ENCODE measurements at places on chromosomes 12 and 14.
A peak's percentile ranks its signal among the peaks of the same experiment; 100 is the strongest.

GRCh38 chr12:77323788-77324415 lies 258.5 kb upstream of the E2F7 start:
- no peak for DNase-seq

GRCh38 chr12:122921917-122922316 lies 26.0 kb upstream of the VPS37B start:
- DNase-seq = no peak

- DNase-seq = no peak
Measured at GRCh38 chr12:10716277-10716676, 6.8 kb downstream of the YBX3 start.

DNA sequence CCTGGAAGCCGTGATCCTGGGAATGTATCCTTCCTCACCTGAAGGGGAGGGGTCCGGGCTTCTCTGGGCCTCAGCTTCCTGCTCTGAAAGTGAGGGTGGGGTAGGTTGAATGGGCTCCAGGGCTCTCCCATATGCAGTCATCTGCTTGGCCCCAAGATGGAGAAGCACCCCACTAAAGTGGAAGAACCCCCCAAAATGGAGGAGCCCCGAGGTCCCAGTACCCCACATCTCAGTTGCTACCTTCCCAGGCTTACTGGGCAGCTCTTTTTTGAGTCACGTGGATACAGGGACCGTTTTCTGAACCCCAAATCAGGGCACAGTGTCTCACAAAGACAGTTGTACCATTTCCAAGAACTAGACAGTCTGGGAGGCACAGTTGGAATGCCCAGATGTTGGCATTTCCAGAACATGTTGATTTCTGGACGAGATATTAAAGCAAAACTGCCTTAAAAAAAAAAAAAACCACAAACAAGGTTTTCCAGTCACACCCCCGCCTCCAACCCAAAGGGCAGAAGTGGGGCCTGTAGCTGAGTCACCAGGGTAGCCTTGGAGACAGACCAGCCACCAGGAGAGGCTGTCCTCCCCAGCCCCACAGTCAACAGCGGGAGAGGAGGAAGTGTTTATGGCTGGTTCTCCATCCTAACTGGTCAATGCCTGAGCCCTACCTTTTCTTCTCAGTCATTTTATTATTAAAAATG lies 12.1 kb downstream of the VASH1 start:
- DNase-seq = no peak

GRCh38 chr14:58307597-58308316 lies 9.4 kb downstream of the ARID4A start:
- DNase-seq = no peak

- DNase-seq = peak; percentile 6
Measured at GRCh38 chr14:74875941-74876913, at the start of gene PROX2. Gene PROX2 (minus strand): TSS chr14:74876145. CDS start chr14:74863834, 12,311 bp downstream.

DNA sequence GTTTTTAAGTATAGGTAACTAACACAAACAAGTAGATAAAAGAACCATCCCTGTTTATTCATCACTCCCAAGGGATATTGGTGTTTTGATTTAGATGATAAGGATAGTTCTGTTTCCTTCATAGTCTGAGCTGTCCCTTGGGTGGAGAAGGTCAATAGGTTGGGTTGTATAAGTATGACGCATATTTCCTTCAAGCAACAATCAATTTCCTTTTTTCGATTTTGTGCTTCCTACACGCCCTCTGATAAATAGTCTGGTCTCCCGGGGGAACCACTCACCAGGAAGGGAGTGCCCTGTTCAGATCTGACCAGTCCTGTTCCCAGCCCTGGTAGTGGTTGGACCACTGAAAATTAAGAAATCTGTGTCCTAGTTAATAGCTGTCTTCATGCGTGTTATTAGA lies 378.8 kb upstream of the FAR2 start:
- DNase-seq = no peak

DNA sequence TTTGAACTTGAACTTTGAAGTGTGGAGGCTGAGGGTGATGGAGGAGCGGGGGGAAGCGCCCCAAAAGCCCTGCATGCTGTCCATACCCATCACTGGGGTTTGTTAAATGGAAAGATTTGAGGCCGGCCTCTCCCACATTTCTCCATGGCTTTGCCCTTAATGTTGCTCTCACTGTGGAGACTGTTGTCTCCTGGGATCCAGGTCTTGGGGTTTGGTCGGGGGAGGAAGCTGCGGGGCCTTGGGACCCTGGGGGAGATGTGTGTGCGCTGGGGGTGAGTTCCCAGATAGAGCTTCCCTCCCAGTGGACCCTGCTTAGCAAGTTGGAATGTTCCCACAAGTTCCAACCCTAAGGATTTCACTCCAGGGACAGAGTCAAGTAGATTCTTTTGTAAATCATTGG lies 28.0 kb upstream of the LRTM2 start:
- DNase-seq = no peak

GRCh38 chr14:34691206-34691605 lies 23.2 kb downstream of the CFL2 start:
- DNase-seq = no peak

- no peak for DNase-seq
Measured at GRCh38 chr14:29953501-29953900, 25.9 kb upstream of the PRKD1 start.

GRCh38 chr14:93729993-93730392 lies 58.3 kb downstream of the PRIMA1 start:
- DNase-seq = no peak

- no peak for DNase-seq
Measured at GRCh38 chr12:67697443-67697842, 48.9 kb downstream of the DYRK2 start.

GRCh38 chr12:65885312-65885711 lies 61.0 kb downstream of the HMGA2 start:
- DNase-seq = no peak

DNA sequence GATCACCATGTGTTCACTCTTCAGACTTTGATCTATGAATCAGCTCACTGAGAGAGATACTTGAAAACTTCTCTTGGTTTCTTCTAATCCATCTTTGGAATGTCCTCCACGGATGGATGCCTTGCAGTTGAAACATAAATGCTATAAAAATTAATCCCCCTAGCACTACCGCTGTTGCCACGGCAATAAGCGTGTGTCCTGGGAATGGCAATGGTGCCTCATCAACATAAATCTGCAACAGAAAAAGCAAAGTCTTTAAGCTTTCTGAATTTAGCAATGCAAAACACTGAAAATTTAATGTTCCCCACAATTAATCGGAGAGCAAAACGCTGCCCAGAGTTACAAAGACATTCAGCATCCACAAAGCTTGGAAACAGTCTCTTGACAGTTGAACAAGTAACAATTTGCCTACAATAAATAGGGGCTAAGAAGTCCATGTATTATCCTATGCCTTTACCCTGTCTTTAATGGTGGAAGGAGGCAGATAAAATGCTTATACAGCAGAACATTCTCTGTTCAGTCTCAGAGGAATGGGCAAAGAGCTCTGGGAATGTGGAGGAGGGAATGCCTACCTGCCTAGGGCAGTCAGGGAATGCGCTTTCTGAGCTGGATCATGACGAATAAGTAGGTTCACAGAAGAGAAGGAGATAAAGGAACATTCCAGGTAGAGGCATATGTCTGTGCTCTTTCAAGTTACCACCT lies 70.9 kb upstream of the PPP4R3A start:
- DNase-seq = no peak

DNA sequence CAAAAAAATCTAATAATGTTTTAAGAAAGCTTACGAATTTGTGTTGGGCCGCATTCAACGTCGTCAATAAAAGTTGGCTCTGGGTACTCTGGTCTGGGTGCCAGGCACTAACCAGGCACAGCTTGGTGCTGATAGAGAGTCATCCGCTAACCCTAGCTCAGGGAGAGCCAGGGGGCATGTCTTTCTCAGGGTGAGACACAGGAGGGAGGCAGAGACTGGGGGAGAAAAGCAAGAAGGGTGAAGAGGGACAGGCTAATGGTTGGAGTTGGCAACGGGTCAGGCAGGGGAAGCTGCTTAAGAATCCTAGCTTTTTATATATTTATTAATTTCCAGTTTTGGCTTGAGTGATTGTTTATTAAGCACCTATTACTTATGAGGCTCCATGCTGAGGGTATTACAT lies 105.0 kb downstream of the CMKLR1 start:
- no peak for DNase-seq

DNA sequence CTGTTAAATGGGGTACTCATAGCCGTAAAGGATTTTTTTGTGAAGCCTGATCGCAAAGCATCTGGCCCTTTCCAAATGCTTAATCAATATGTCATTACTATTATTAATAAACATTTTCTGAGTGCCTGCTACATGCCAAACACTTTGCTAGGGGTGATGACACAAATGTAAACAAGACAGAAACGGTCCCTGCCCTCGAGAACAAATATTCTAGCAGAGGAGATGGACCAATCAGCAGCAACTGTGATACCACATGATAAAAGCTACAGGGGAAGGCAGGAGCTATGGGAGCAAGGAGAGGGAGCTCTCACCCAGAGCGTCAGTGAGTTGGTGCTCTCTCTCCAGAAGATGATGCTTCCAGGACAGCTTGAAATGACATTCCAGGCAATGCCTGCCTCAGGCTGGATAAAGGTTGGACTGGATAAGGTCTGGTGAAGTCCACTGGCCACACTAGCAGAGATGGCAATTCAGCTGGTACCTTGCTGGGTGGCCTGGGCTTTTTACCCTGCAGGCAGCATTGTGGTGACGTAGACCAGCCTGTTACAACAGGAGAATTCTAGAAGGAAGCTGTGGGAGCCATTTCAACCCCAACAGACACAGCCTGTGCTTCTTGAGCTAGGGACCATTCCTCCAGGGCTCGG lies 41.1 kb downstream of the ERH start:
- DNase-seq = no peak

DNA sequence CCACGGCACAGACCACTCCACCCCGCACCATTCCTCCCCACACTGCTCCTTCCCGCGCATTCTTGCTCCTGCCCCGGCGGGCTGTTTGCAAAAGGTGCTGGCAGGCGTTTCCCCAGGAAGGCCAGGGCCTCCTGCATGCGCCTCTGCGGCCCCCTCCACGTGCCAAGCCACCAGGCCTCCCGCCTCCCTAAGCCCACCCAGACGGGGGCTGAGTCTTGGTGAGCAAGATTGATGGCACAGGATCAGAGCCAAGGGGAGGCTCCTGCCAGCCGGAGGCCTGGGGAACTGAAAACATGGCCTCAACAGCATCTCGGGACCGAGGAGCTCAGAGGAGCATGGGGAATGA lies 328.3 kb upstream of the DIO3 start:
- no peak for DNase-seq

DNA sequence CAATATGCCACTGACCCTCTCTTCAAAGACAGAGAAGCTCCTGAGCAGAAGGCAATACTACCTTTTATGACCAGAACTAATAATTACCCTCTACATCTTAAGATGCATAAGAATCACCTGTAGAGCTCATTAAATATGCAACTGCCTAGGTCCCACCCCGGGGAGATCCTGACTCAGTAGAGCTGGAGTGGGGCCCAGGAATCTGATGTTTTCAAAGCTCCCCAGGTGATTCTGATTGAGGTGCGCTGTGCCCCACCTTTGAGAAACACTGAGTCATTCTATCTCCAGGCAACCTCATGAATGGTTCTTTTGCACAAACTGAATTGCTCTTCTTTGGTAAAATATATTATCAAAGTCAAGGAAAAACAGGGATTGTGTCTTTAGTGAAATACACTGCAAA lies 149.3 kb upstream of the BMP4 start:
- no peak for DNase-seq

DNA sequence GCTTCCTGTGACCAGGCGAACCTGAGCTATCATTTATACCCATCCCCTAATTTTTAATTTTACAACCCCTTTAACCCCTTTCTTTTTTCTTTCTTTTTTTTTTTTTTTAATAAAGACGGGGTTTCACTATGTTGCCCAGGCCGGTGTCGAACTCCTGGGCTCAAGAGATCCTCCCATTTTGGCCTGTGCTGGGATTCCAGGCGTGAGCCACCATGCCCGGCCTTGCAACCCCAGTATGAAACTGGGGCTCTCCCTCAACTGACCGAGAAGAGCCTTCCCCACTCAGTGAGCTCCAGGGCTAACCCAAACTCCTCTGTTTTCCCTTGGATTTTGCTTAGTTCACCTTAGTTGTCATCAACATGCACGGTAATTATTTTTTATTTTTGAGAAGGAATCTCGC lies 992 bp downstream of the CPSF2 start:
- no peak for DNase-seq

DNA sequence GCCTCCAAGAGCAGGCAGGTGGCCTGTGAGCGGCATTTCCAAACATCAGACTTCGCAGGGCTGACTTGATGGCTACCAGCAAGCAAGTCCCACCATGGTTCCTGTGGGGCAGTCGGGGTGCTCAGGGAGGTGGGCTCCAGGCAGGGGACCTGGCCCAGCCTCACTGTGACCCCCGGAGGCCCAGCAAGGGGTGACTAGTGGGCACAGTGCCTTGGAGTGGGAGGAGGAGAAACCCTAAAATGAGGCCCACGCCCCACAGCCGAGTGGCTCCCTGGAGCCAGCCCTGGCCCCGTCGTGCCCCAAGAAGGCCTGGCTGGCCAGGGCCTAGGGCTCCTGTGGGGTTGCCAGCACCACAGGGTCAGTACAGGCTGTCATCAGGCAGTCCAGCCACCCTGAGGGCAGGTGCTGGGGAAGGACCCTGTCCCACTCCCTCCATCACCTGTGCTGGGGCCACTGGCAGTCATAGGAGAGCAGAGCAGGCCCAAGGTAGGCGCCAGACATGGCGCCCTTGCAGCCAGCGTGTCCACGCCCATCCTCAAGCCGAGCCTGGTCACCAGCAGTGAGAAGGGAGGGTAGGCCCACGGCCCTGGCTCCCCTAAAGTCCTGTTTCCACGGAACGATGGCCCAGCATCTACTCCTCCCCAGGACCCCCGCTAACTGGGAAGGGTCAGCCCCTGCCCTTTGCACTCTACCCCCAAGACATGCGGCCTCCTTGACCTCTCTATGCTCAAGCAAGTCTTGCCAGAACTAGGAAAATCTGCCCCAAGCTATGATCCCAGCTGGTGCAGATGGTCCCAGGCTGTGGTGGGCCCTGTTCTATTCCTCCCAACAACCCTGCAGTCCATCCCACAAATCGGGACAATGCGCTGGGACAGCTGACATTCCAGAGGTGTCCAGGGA lies 144.2 kb upstream of the C14orf180 start:
- no peak for DNase-seq

GRCh38 chr14:60760644-60761364 lies 26.2 kb downstream of the MNAT1 start:
- no peak for DNase-seq

- DNase-seq = no peak
Measured at GRCh38 chr14:103702497-103703432, 12.5 kb downstream of the XRCC3 start.

- no peak for DNase-seq
Measured at GRCh38 chr12:129257524-129257923, 404.2 kb downstream of the GLT1D1 start.

Data from stimulated activated CD8-positive, alpha-beta memory T cell treated with anti-CD3 and anti-CD28 coated beads, Interleukin-2, amount 100 ng/mL, for 1 hour (primary cell).